ENCODE measurements at places on chromosomes 7 and 10.

DNA sequence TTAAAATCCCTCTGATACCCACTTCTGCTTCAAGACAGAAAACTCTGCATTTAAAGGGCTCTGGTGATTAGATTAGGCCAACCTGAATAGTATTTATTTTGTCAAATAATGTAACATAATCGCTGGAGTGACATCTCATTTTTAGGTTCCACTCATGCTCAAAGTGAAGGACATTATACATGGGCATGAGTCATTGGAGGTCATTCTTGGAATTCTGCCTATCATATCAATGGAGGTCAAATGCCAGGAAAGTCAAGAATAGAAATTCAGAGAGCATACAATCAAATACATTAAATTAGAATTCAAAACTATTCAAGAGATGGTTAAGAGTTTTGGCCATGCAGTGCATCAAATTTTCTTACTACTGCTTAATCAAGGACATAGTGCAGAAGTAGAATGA lies 50.8 kb upstream of the PRSS1 start:
- DNase-seq = no peak

- DNase-seq = no peak
Observed at GRCh38 chr7:41529831-41530230, 173.1 kb downstream of the INHBA start.

DNA sequence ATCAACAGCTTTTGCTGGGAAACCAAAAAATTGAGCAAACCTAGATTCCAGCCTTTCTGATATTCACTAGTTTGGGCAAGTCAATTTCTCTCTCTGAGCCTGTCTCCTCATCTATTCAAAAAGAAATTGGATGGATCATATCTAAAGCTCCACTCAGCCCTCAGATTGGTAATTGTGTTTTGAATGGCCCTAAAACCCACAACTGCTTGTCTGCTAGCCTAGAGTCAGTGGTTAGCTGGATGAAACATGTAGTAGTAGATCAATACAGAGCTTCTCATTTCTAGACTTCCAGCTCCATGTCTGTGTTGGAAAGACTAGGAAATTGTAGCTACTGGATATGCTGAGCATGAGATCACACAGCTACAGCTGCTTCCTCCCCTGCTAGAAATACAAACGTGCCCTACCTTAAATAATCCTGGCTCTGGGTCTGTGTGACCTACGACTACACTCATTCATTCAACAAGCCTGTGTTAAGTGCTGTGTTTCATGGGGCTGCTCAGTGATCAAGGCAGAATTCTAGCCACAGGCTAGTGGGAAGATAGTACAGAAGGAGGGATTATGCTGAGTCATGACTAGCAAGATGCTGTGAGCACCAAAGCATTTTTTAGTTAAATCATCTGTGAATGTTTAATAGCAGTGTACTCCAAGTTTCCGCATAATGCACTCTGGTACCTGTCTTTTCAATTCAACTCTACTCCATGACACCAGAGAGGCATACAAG lies 15.7 kb downstream of the DNTT start:
- no peak for DNase-seq

GRCh38 chr7:155300641-155301452 lies 3.2 kb downstream of the INSIG1 start:
- DNase-seq = no peak

GRCh38 chr10:97311111-97311626 lies 7.9 kb upstream of the FRAT1 start:
- DNase-seq = no peak

DNA sequence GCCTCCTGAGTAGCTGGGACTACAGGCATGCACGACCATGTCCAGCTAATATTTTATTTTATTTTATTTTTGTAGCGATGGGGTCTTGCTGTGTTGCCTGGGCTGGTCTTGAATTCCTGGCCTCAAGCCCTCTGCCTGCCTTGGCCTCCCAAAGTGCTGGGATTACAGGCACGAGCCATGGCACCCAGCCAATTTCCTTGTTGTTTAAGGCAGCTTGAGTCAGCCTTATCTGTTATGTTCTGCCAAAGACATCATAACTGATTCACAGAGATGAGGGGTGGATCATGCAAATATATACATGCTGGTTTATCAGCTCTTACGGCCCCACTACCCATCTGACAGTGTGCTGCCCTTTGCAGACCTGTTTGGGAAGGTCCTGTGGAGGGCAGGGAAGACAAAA lies 826.7 kb downstream of the TYW1 start:
- no peak for DNase-seq

DNA sequence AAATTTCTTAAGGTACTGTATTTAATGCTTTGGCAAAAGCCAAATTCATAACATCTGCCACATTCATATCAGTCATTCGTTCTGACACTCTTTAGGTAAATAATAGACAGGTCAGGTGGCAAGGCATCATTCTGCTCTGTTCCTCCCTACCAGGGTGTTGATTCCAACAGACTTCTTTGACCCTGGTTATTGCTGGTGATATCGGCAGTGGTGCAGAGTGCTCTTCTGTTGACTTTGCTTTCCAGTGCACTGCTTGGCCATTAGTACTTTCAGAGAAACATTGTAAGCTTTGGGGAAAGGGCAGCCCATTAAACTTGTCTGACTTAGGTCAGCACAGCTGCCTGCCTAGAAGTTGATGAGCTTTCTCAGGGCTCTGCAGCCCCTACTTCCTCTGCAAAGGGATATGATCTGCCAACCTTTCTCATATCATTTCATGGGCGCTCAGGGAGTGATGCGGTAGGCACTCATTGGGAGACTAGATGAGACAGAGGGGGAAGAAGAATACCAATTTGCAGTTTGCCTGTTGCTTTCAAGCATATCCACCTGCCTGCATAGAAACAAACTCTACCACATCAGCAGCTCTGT lies 139.3 kb downstream of the LRRC4 start:
- no peak for DNase-seq

DNA sequence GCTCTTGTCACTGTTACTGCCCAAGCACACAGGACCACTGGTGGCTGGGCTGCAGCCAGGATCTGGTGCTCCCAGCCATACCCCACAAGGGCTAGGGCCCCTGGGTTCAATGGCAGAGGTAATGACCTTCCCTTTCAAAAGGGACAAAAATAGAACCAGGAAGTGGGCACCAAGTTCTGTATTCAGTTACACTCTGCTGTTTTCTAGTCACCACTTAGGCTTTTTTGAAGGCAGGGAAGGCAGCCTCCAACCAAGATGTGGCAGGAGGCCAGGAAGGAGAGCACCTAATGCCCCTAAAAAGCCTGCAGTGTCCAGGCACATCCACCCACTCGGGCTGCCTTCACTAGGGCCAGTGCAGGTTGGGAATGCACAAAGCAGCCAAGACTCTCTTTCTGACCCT lies 47.8 kb downstream of the NOD1 start:
- DNase-seq = no peak

- no peak for DNase-seq
Observed at GRCh38 chr7:134452419-134452838, 6.5 kb downstream of the AKR1B1 start.

DNA sequence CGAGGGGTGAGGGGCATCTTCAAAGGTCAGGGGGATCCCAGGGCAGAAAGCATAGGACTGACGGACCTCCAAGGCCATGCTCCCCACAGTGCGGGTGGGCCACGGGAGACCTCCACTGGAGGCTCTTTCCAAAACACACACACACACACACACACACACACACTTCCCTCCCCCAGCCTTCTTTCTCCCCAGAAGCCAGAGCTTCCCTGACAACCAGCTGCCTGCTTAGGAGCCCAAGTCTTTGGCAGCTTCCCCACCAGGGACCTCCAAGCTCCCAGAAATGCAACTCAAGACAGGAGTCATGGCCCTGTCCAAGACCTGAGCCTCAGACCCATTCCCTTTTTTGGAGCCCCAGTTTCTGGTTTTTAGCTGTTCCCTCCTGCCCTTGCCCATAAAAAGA lies 710 bp upstream of the C10orf105 start:
- no peak for DNase-seq

GRCh38 chr7:20787660-20788419 lies 1.2 kb upstream of the SP8 start:
- DNase-seq = no peak

DNA sequence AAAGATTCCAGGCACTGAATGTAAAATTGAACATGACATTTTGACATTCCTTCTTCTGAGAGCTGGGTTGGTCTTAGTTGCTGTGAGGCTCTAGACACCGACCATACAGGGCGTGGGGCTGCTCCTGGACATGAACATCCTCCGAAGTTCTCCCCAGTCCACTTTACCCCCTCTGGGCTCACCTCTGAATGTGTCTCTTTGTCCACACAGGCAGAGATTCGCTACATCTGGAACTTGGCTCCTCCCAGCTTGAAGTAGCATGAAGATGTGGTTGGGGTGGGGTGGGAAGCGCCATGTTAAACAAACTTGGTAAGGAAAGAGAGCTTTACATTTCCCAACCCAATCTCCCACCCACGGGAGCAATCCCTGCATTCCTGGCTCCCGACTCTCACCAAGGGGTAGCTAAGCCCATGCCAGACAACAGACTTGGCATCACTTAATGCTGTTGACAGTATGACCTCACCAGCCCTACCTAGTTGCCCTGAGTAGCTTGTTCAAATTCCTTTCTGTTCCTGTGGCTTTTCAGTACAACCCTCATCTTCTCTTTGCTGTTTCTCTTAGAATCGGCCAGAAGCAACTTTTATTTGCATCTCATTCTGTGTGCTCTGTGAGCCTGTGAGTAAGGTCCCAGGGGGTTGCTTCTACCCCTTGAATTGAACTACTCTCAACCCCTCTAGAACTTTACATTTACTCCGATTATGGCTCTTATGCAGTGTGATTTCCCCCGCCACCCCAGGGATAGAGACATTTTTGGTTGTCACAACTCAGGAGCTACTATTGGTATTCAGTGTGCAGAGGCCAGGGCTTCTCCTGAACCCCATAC lies 211.4 kb downstream of the SEC23IP start:
- DNase-seq = no peak

GRCh38 chr10:36277459-36277858 lies 635.4 kb upstream of the FZD8 start:
- no peak for DNase-seq

- DNase-seq = no peak
Observed at GRCh38 chr10:51574248-51575048, 124.9 kb downstream of the CSTF2T start.

DNA sequence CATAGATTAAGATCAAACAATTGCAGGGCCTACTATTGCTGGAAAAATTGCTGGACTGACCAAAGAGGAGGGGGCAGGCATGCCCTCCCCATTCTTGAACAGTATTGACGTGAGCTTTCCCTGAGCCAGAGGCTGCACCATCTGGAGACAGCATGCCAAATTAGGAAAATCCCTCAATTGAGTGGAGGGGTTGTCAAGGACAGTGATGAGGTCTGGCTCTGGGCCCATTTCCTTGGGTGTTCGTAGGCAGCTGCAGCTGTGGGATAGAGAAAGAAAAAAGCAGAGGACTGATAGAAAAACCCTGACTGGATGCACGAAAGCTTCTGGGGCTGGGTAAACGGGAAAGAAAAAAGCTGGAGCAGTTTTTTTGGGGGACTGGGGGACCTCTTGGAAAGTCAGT lies 22.8 kb upstream of the ORC5 start:
- no peak for DNase-seq

GRCh38 chr7:26022982-26023381 lies 129.0 kb upstream of the NFE2L3 start:
- DNase-seq = no peak

DNA sequence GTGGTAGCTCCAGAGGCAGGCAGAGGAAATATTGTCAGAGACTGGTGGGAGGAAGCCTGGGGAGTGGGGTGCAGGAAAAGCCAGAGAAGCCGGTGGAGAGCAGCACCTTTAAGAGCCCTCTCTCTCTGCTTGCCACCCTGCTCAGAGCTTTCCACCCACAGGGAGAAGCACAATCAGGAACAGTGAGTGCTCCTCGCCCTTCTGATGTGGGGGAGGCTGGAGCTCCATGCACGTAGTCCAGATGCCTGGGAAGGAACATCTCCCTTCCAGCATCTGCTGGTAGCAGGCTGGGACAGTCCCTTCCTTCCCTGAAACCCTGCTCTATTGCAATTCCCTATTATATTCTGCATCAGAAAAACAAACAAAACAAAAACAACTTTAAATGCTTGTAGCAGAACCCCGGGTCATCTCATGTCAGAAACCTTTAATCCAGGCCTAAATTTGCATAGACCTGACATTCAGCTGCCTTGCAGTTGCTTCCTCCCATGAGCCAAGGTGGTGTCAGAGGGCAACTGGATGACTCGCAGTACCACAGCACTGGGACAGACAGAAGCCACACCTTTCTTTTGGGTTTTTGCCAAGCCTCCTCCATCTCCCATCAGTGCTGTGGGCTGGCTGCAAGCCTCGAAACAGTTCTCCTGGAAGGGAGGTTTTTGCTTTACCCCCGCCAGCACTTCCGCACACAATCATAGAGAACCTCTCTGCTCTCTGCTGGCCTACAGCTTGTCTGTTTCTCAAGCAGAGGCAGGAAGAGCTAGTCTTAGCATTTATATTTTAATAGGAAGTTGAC lies 13.1 kb downstream of the AVPI1 start:
- DNase-seq = no peak

- peak; percentile 16 for DNase-seq
Observed at GRCh38 chr10:22345301-22346095, at the start of gene SPAG6. Gene SPAG6 (plus strand): TSS chr10:22345496. CDS start chr10:22345612, 116 bp downstream.

GRCh38 chr7:836429-836828 lies 4.2 kb downstream of the SUN1 start:
- no peak for DNase-seq

DNA sequence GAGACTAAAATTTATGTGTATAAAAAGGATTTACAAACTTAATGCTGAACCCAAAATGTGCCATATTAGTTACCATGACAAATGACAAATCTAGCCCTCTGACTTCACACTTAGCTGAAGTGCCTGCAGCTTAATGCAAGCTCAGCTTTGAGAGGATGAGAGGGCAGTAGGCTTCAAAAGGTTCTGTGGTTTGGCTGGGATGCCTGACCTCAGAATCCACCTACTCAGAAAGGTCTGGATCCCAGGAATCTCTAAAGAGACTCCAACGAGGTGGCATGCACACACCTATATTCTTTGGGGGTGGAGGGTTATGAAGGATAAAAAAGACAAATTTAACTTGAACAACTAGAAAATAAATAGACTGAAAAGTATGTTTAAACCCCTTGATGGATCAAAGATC lies 213.4 kb downstream of the TAX1BP1 start:
- DNase-seq = no peak

GRCh38 chr7:34136698-34137097 lies 231.4 kb downstream of the BMPER start:
- no peak for DNase-seq

DNA sequence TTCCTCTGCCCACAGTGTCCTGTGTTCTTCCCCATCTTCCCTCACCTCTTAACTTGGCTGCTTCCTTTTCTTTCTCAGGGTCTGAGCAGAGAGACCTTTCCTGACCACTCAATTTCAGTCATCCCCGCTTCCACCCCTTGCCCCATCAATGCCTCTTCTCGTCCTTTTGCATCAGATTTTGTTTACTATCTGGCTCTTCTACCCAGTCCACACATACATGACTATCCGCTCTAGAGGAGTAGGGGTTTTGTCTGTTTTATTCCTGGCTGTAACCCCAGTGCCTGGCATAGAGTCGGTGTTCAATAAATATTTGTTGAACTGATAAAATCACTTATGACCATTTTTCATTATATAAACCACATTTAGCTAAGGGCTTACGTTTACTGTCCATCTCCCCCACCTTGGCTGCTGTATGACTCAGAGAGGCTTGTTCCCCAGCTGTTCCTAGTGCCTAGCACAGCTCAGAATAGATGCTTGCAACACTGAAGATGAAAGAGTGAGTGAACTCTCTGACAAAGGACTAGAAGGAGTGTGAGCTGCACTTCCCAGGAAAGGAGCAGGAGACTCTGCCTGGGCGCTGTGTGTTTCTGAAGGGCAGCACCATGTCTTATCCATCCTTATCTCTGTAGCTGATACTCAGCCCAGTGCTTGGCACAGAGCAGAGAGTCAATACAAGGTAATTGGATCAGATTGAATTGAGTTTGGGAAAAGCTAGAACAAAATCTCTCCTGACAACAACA lies 21.9 kb downstream of the ARID5B start:
- no peak for DNase-seq

GRCh38 chr7:66899552-66900280 lies 21.3 kb upstream of the TMEM248 start:
- DNase-seq = no peak
